Tibial nerve (tissue), 4 donors: ENCODE measurements at places on chromosomes 3 and 15. TPM values are rescaled to one million over a fixed set of nuclear protein-coding genes. Genes with fewer than 3 reads are reported as not detected.

DNA sequence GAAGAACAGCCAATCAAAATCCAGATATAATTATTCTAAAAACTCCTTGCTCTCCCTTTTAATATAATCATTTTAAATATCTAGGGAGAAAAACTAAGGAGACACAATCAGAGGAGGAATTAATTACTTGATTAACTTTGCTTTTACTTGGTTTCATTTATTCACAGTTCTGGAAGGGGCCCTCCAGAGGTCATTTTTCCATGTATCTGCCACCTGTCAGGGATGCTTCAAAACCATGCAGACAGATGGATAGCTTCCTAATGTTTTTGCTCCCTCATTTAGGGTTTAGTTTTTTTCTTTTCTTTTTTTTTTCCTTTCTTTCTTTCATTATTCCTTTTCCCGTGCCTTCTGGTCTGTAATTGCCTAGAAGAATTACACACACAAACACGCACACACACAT is 438.1 kb upstream of the ARPP21 start:
- no peak overlapping the region for H3K4me3 ChIP-seq
- H3K36me3 ChIP-seq = no peaks in the 10 kb centered on the region
- no peaks in the 10 kb centered on the region for H3K4me1 ChIP-seq
- DNase-seq = no peak

- no peak overlapping the region for H3K27ac ChIP-seq
- H3K36me3 ChIP-seq = no peaks in the 10 kb centered on the region
- no peak overlapping the region for H3K4me3 ChIP-seq
- no peak for DNase-seq
- H3K4me1 ChIP-seq = no peaks in the 10 kb centered on the region
- no peaks in the 10 kb centered on the region for H3K27me3 ChIP-seq
Measured at GRCh38 chr15:68493629-68494028, 61.7 kb upstream of the ITGA11 start.

- DNase-seq = no peak
- H3K36me3 ChIP-seq = no peaks in the 10 kb centered on the region
- H3K27me3 ChIP-seq = no peaks in the 10 kb centered on the region
- H3K4me3 ChIP-seq = no peak overlapping the region
Measured at GRCh38 chr15:60774829-60775463, 296.0 kb upstream of the ICE2 start.

GRCh38 chr3:44045476-44046275 is 196.0 kb upstream of the TOPAZ1 start:
- H3K4me1 ChIP-seq = no peaks in the 10 kb centered on the region
- no peak for DNase-seq
- no peaks in the 10 kb centered on the region for H3K36me3 ChIP-seq
- H3K27me3 ChIP-seq = no peaks in the 10 kb centered on the region

The GABRB3 gene
- 1.2 TPM for total RNA-seq
